ENCODE measurements at places on chromosomes 11 and 22.

- DNase-seq, result no peak
These were observed 29.3 kb downstream of the KIAA0930 start for GRCh38 chr22:45211435-45211834.

DNA sequence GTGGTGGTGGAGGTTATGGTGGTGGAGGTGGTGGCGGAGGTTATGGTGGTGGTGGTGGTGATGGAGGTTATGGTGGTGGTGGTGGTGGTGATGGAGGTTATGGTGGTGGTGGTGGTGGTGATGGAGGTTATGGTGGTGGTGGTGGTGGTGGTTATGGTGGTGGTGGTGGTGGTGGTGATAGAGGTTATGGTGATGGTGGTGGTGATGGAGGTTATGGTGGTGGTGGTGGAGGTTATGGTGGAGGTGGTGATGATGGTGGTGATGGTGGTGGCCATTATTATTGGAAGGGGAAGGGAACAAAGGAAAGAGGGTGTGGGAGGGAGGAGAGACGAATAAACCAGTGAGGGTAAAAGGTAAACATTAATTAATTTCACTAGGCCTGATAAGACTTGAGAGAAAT is 53.5 kb upstream of the TCF20 start:
- no peak for DNase-seq

DNA sequence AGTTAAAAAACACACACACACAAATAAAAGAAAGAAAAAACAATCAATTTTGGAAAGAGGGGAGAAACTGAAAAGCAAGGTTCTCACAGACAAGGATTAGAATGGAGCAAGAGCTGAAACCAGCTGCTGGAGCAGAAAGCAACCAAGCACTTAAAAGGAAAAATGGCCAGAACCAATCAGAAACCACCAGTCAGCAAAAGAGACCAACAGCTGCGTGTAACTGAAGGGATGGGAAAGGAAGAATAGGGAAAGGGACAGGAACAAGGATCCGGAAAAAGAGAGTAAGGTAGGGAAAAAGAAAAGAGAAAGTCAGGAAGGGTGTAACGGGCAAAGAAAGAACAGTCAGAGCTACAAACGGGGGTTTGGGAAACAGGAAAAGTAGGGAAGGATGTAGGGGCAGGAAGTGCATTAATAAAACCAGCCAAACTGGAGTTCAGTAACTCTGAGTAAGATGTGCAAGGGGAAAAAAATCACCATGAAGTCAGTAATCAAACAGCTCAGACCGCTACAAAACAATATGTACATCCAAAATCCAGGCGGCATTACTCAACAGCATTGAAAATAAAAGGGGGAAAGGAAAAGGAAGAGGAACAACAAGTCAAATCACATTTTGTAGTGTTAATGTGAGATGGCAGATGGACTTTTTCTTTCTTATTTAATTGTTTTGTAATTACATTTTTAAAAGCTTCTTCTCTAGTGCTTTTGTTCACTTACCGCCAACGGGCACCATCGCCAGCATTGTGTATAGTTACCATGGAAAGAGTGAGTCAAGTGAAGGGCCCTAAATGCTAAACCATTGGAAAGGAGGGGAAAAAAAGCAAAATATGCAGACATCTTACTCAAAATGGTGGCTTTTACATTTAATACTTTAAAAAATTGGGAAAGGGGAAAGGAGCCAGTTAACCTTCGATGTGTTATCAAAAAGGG is 49.2 kb downstream of the APOL5 start:
- DNase-seq, result no peak

GRCh38 chr11:63462137-63462536 is 28.8 kb downstream of the PLAAT5 start:
- no peak for DNase-seq

DNA sequence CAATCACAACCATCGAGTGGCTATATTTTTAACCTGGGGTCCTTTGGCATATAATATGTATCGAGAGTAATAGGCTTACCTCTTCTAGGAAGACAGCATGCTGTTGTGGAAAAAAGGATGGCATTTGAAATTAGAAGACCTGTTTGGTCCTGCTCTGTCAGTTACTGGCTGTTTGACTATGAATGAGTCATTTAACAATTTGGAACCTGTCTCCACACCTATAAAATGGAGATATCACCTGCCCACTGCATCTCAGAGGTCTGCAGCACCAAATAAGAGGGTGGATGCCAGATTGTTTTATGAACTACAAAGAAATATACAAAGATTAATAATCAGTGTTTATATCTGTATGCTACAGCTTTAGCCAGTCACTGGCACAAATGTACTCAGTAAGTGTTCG is 60.8 kb downstream of the SLC25A17 start:
- no peak for DNase-seq

DNA sequence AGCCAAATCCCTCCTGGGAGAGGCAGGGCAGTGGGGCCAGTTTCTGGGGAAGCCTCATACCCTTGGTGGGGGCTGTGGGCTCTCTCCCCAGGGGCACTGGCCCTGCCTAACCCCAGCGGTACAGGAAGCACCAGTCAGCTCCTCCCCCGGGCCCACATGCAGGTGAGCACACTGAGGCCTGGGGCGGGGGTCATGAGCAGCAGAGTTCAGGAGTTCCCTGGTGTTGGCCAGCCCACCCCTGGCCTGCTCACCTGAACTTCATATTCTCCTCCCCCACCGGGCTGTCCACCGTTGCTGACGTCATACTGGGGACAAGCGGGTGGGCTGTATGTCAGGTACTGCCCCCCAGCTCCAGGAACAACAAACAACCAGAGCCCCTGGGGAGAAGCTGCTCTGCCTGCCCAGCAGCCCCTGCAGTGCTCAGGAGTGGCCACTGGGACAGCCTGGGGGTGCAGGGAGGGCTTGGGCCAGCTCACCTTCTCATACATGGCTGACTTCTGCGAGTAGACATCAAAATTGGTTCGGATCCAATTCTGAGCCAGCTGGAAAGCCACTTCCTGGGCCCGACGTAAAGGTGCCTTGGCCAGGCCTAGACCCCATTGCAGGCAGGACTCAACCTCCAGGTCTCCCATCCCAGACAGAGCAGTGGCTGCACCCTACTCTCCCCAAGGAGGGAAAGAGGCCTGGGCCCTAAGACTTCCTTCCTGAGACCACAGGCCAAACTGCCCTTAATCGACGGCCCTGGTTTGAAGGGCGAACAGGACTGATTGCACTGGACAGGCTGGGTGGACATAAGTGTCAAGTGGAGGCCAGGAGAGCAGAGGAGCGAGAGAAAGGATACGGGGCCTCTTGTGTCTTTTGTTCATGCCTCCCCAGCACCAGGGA is 20.8 kb downstream of the TREH start:
- no peak for DNase-seq

DNA sequence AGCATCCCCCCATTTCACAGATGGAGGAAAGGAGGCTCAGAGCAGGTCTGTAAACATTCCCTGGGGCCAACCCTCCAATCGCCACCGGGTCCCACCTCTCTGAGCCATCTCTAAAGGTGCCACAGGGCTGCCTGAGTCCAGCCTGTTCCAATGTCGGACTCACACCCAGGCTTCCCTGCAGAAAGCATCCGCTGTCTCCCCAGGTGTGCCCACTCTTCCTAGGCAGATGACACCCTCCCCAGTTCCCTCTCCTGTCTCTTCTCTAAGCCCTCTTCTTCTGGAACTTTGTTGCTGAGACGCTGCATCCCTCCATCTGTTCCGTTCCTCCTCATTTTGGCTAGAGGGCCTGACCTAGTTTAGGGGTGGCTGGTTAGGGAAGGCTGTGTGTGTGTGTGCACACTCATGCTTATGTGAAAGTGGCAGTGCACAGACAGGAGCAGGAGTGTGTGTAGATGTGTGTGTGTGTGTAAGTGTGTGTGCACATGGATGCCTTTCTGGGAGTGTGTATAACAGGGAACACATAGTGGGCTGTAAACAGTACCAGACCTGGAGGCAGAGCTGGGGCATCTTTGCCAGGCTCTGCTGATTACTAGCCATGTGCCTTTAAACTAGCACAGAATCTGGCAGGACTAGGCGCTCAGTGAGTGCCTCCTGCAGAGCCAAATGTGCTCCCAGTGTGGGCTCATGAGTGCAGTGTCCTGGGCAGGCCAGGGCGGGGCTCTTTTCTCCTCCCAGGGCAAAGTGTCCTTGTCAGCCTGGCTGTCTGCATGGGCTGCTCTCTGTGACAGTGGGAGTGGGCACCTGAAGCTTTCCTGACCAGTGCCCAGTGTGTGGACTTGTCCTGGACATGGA is 77.3 kb upstream of the NECTIN1 start:
- DNase-seq, result no peak

GRCh38 chr11:83170865-83171264 is 13.9 kb downstream of the PCF11 start:
- no peak for DNase-seq

DNA sequence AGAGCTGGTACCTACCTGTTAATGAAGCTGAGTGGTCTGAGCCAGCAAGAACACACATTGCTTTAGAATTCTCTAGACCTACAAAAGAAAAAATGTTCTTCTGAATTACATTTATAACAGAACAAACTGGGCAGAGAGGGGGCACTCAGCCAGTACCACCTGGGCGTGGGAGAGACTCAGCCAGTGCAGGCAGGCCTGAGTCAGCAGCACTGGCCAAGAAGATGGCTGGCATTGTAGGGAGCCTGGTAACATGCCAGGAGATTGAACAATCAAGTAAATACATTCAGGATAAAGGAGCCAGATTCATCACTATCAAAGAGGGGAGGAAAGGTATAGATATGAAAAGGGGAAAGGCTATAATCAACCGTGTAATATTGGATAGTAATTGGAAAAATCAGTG is 19.9 kb downstream of the SERGEF start:
- no peak for DNase-seq

DNA sequence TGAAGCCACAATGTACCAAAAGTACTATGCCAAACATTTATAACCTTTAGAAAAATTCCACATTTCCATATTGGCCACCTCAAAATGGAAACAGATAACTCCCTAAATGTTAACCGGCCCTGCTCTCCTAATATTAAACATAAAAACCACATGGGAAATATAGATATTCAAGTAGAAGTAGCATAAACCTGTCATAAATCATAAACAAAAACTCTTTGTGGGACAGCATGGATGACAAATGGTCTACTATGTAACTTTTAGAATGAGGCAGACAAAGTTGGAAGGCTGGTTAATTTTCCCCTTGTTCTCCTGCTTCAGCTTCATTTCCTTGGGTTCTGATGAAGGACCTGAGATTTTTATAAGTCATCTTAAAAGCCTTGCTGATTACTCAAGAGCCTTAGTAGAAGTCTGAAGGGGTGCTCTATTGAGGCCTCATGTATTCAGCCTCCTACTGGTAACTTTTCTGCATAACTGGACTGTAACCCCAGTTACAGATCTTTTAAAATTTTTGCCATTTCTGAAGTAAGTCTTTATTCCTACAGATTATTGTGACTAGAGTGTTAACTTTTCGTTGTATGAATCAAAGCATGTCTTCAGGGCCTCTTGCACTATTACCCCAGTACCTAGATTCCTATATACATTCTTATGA is 116.4 kb downstream of the STIM1 start:
- DNase-seq, result no peak

GRCh38 chr11:1639102-1639620 is 9.6 kb downstream of the KRTAP5-5 start:
- DNase-seq, result peak; percentile 37

DNA sequence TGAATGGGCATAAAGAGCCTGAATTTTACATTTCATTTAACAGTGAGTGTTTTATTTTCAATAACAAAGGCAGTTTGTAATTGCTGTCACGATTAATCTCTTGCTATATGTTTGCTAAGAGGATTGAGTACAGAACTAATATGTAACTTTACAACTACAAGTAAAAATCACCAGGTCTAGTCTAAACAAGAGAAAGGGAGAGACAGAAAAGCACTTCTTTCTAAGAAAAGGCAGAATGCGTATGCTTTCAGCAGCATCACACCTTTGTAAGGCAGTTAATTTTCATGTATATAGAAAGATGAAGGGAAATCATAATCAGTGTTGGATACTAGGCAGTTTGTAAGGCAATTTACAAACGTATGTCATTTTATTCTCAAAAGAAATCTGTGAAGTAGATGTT is 169.8 kb downstream of the NELL1 start:
- DNase-seq, result no peak

Data from glomerular endothelial cell (primary cell).